Stimulated activated CD8-positive, alpha-beta memory T cell treated with anti-CD3 and anti-CD28 coated beads, Interleukin-15, amount 100 ng/mL, for 4 hours (primary cell): ENCODE measurements at places on chromosomes 3 and 15.
A peak's percentile ranks its signal among the peaks of the same experiment; 100 is the strongest.

GRCh38 chr3:158977497-158977896 is 175.6 kb downstream of the MFSD1 start:
- no peak for DNase-seq

GRCh38 chr3:112688819-112689218 is 47.9 kb upstream of the CCDC80 start:
- no peak for DNase-seq

DNA sequence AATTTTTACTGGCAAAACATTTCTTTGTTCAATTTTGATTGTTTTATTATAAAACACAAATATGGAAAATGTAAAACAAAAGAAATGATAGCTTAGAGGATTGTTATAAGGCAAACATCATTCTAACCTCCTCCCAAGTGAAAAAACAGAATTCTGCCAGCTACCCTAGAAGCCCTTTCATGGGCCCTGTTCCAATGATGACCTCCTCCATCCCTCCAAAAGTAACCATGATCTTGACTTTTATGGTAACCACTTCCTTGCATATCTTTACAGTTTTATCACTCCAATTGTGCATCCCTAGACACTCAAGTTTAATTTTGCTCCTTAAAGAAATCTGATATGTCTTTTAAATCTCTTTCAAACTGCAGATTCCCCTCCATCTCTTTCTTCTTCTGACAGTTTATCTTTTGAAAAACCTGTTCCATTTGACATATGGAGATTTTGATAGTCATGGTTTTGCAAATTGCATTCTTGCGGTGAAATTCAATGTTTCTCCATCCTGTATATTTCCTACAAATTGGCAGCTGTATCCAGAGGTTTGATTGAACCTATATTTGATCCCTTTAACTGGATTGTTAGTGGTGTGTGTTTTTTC is 27.0 kb upstream of the TNFAIP8L3 start:
- no peak for DNase-seq

DNA sequence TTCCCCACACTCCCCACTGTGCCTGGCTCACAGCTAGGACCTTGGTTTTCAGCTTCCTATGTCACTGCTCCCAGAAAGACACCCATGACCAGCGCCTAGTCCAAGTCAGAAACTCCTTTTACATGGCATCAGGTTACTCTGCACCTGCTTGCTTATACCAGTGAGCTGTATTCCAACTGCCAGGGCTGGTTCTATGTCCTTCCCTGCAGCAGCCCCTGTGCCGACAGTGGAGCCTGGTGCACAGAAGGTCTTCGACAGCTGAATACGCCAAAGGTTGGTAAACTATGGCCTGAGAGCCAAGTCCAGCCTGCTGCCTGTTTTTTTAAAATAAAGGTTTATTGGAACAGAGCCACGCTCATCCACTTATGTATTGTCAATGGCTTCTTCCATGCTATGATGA is 102.5 kb downstream of the IQSEC1 start:
- no peak for DNase-seq

DNA sequence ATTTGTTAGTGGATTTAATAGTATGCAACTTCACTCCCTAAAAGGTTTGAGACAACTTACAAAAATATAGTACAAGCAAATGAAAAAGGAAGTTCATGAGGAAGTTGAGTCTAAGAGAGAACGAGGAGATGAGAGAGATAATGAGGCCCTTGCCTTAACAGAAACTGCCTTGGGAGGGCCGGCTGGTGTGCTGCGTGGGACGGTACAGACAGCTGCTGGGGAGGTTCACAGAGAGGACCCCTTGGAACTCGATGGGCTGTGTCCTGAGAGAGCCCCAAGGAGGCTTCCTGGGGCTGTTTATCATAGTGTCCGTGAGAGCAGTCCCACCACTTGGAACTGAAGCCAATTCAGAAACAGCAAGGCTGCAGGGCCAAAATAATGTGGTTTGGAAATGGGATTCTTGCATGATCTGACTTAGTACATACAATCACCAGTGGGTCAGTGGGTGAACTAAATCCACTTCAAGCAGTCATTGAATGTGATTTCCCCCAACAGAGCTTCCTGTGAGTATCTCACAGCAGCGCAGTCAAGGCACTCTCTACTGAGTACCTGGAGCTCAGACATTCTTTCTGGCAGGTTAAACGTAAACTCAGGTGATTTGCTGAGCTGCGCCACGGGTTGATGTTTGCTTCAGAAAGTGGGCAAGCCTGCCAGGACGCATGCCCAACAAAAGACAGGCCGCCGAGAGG is 90.8 kb downstream of the CRTC3 start:
- no peak for DNase-seq

DNA sequence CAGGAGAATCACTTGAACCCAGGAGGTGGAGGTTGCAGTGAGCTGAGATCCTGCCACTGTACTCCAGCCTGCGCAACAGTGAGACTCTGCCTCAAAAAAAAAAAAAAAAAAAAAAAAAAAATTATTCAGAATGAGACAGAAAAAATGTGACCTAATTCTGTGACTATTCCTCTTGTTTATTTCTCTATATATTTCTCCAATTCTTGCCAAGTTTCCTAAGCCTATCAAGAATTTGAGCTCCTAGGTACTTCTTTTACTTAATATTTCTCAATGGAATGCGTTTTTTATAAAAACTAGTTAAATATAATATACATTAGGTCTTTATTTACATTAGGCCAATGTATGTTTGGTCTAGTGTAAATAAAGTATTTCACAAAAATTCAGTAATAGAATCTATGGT is 86.8 kb downstream of the NAALADL2 start:
- no peak for DNase-seq

GRCh38 chr15:58616171-58616570 is 133.3 kb downstream of the ADAM10 start:
- no peak for DNase-seq

DNA sequence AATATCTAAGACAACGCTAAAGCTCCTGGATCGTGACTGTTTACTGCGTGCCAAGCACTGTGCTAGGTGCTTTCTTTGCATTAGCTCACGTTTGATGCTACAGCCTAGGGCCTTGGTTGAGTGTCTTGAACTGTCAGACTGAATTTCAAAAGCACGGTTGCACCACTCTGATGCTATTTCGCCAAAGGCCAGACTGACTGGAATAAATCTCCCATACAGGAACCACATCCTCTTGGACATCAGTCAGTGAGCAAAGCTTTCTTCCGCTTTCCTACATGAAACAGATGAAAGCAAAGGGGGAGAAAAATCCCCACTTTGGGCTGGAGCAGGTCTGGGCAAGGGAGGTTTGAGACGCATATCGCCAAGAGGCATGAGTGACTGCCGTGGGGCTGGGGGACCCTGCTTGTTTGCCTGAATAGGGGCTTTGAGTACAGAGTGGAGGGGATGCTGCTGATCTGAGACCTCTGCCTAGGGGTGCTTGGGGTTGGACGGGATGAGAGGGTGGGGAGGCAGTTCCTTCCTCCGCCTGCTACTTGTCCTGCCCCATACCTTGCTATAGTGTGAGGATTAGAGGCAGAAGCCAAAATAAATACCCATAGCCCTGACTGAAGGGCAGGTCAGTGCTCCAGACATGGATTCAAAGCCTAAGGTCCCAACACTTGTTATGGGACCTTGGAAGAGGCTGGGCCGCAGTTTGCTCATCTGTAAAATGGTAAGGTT is 5.3 kb downstream of the FGD5 start:
- DNase-seq = no peak

GRCh38 chr3:56096999-56097398 is 371.3 kb downstream of the ERC2 start:
- DNase-seq = no peak

GRCh38 chr3:180911876-180912303 is 580 bp upstream of the FXR1 start:
- no peak for DNase-seq

DNA sequence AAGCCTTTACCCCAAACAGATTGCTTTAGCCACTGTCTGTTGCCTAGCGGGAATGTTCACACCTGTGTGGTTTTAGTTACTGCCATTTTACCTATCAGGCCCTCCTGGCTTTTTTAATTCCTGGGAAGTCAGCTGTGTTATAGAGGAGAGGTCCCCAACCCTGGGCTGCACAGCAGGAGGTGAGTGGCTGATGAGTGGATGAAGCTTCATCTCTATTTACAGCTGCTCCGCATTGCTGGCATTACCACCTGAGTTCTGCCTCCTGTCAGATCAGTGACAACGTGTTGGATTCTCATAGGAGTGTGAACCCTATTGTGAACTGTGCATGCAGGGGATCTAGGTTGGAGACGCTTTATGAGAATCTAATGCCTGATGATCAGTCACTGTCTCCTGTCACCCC is 127.0 kb downstream of the MBNL1 start:
- DNase-seq = no peak

DNA sequence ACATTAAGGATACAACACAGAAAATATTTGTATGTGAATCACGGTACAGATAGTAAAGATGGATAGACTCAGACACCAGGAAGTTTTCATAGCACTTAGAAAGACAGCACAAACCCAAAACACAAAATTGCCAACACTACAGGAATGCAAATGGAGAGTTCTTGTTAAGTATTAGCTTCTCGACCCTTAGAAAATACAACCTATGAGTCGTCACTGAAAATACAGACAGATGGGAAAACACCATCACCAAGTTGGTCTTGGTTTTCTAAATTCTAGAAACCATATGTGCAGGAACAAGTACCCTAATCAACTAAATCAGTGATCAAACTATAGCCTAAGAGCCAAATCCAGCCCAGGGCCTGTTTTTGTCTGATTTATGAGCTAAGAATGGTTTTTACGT is 50.7 kb downstream of the PEAK1 start:
- no peak for DNase-seq

GRCh38 chr15:95409626-95410310 is 920.7 kb upstream of the NR2F2 start:
- no peak for DNase-seq

GRCh38 chr3:190586631-190587011 is 72.7 kb downstream of the IL1RAP start:
- DNase-seq = no peak

- no peak for DNase-seq
Observed at GRCh38 chr3:632571-633170, 436.1 kb downstream of the CHL1 start.

DNA sequence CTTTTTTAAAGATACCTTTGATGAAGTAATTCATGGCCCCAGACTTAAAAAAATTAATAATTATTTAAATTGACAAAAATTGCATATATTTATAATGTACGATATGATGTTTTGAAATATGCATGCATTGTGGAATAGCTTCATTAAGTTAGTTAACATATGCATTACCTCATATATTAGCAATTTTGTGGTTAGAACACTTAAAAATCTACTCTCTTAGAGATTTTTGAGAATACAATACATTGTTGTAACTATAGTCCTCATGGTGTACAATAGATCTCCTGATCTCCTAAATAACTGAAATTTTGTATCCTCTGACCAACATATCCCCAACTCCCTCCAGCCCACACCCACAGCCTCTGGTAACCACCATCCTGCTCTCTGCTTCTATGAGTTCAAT is 104.1 kb downstream of the PEX5L start:
- no peak for DNase-seq

GRCh38 chr3:156449710-156450574 is 105.0 kb downstream of the SSR3 start:
- no peak for DNase-seq

DNA sequence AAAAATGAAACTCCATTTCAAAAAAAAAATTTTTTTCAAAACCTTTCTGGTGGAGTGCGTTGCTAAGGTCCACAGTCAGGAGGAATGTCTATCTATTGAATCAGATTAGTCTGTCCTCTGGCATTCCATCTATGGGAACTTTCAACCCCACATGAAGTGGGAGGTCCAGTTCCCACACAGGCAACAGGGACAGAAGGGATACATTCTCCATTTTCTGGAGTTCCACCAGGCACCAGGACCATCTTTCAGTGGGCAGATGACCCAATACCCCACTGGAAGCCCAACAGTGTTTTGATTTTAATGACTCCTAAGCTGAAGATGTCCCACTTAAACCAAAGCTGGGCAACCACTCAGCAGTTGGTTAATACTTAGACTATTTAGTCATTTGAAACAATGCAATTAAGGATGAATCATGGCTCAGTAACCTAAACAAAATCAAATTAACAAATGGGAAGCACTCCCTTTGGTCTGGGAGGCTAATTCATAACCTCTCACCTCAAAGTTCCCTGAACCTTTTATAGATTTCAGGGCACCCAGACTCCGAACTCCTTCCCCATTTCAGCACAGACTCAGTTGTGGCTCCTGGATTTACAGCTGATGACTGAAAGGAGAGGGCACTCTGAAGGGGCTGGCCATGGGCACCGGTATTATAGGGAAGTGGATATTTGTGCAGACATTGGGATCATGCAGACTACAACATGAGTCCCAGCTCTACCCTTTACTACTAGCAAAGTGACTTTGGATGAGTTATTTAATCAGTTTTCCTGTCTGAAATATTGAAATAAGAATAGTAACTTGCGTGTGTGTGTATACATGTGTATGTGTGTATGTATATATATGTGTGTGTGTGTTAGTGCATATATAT is 264.3 kb upstream of the LRTM1 start:
- DNase-seq = no peak

DNA sequence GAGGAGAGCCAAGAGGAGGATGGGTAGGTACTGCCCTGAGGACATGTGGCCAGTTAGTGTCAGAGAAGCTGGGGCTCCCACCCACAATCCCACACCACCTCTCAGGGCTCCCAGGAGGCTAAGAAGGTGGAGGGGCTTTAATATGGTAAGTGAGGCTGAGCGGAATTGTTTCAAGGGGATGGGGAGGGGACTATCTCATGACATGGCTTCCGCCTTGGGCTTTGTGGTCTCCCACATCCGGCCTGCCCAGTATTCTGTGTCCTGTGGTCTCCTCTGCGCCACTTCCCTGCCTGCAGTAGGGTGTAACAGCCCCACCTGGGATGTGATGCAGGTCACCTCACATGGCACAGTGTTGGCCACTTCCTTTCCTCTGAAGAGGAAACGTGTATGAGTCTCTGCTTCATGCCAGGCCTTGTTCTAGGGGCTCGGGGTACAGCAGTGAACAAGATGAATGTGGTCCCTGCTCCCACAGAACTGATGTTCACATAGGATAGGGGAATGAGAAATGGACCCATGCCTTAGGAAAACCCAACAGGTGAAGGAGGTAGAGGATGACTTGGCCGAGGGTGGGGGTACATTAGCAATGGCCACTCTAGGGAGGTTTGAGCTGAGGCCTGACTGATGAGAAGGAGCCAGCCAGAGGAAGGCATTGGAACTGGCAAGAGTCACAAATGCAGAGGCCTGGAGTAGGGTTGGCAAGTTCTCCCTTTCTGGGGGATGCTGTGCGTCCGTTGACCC is 3.2 kb downstream of the NEIL1 start:
- DNase-seq = peak; percentile 46

DNA sequence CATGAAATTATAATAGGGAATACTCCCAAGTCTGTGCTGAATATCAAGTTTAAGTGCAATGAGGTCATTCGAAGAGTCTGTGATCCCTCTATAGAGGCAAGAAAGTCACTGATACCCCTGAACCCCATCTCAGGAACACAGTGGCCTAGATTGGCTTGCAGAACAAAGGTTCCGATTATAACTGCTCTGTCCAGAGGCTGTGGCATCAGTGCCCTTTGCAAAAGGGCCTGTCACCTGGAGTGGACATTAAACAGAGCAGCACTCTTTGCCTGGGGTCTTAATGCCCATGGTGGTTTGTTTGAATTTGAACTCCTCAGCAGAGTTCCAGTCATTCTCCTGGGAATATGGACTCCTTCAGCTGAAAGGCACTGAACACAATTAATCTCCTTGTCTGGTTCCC is 93.9 kb upstream of the SLCO3A1 start:
- no peak for DNase-seq
